ENCODE measurements at places on chromosomes 2 and 18.

DNA sequence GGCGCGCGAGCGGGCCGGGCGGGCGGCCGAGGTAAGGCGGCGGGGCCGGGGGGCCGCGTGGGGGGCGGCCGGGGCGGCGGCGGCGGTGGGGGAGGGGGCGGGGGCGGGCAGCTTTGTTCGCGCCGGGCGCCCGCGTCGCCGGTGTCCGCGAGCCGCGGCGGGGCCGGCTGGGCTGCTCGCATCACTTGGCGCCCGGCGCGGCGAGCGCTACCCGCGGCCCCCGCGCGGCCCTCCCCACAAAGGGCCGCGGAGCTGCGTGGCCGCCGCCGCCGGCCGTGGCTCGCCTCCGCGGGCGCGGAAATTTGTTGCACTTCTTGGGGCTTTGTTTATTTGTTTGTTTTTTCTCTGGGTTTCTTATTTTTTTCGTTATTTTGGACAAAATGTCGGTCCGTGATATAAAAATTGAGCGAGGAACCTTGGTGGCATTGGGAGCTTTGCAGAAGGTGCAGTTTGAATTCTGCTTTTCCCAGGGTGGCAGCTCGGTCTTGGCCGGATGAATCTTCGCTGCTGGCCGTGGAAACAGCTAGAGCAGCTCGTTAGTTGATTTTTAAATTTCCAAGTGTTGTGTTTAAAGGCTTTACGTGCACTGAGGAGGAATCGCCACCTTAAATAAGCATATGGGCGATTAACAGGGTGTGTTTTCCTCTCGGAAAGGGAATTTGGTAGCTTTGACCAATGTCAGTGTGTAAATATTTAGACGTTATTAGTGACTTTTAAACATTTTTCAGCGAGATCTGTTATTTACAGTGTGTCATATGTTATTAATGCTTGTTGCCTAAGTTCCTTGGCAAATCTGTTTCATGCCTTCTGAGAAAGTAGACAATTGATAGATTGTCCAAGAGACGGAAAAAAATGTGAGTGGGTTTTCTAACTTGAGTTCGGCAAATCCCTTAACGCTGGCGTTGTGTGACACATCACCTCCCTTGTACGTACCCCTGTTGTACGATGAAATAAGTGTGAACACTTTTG, 822 bp downstream of the UBE2E3 start:
- no peak for DNase-seq

DNA sequence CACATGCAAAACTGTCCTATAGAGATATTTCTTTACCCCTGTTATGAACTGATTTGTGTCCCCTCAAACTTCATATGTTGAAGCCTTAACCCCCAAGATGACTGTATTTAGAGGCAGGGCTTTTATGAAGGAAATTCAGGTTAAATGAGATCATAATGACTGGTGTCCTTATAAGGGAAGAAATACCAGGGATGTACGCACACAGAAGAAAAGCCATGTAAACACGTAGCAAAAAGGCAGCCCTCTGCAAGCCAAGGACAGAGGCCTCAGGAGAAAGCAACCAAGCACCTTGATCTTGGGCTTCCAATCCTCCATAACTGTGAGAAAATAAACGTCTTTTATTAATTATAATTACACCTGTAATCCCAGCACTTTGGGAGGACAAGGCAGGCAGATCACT, 101.3 kb upstream of the NDUFV2 start:
- no peak for DNase-seq

DNA sequence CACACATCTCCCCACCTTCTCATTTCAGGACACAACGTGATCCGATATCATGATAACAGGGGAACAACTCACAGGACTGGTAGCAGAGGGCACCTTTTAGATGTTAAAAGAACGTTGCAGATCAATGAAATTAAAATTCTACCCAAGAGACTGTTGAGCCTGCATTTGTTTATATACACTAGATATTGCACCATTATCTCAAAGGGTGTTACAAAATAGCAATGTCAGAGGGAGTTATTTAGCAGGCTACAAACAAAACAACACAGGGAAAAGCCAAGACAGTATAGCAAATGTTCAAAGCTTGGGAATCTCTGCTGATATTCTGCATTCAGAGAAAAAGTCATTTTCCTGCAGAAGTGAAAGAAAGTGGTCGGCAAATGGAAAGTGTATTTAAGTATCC, 139.5 kb downstream of the MYO5B start:
- DNase-seq: no peak

GRCh38 chr2:231576465-231576864, 16.2 kb upstream of the TEX44 start:
- DNase-seq: no peak

- DNase-seq: no peak
Observed at GRCh38 chr18:11150271-11150615, 874 bp upstream of the PIEZO2 start.

GRCh38 chr18:80037869-80038630, 3.8 kb downstream of the RBFA start:
- DNase-seq: no peak

- no peak for DNase-seq
Observed at GRCh38 chr2:191747170-191747530, 69.2 kb downstream of the NABP1 start.

GRCh38 chr2:45912109-45912508, 260.6 kb downstream of the PRKCE start:
- no peak for DNase-seq
